ENCODE measurements at places on chromosomes 4 and X.

DNA sequence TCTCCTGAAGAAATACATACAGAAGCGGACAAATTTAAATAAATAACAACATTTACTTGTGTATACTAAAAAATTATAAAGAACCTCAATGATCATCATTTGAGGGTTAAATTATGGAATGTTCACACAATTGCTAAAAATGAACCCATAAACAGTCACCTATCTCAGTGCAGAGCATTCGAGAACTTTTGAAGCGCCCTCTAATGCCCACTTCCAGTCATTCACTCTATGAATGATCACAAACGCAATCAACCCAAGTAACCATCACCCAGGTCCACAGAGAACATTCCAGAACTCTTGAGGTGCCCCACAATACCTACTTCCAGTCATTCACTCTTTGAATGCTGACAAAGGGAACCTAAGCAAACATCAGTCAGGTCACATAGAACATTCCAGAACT is 103.5 kb upstream of the PLAC1 start:
- no peak for DNase-seq

- DNase-seq, result no peak
Observed at GRCh38 chr4:25743971-25744370, 88.3 kb downstream of the SLC34A2 start.

DNA sequence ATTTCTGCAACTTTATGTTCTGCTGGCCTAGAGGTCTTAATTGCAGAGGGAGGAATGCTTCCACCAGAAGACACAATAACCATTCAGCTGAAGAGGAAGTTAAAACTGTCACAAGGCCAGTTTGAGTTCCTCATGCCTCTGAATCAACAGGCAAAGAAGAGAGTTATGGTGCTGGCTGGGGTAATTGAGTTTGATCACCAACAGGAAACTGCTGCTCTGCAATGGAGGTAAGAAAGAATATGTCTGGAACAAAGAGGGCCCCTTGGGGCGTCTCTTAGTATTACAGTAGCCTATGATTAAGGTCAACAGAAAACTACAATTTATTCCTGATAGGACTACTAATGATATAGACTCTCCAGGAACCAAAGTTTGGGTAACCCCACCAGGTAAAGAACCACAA is 744.0 kb downstream of the FSTL5 start:
- no peak for DNase-seq

- DNase-seq, result no peak
Observed at GRCh38 chrX:16638533-16638932, 11.4 kb upstream of the S100G start.

- no peak for DNase-seq
Observed at GRCh38 chrX:74493806-74494205, 72.5 kb downstream of the SLC16A2 start.

GRCh38 chr4:139720806-139721205 is 55.2 kb downstream of the MGST2 start:
- DNase-seq, result no peak

- DNase-seq, result no peak
Observed at GRCh38 chrX:70386235-70386634, 36.9 kb upstream of the GDPD2 start.

DNA sequence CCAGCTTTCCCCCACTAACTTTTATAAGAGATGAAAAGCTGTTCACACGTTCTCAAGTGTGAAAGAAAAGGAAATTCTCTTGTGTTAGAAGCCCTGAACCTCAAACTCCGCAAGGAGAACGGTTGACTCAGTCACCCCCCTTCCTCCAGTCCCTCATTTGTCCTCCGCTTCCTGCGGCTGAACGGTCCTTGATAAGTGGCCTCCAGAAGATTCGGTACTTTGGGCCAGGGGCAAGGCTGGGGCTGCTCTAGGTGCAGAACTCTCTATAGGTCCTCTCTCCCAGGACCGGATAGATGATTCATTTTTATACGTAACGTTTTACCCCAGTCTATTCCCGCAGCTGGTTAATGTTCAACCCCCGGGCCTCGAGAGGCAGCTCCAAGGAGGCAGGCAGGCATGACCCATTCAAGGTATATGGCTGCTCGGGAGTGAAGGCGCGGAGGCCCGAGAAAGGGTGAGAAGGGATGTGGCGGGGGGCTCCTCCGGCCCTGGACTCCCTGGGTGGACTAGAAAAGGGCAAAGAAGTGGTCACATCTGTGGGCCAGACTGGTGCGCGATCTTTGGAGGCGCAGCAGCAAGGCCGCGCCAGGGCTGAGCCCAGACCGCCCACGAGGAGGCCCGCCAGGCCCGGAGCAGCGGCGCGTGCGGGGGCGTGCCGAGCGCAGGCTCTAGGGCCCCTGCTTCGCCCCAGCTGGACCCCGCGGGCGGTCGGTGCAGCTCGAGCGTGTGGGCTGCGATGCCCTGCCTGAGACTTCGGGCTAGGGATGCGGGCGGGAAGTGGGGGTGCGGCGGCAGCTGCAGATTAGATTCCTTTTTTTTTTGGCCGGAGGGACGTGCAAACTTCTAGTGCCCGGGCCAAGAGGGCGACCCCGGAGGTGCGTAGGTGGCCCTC is 11.7 kb downstream of the PITX2 start:
- no peak for DNase-seq

GRCh38 chr4:24144381-24144780 is 254.5 kb upstream of the PPARGC1A start:
- no peak for DNase-seq

GRCh38 chr4:94576210-94576609 is 124.5 kb downstream of the PDLIM5 start:
- no peak for DNase-seq

GRCh38 chr4:22471999-22472461 is 43.8 kb downstream of the ADGRA3 start:
- no peak for DNase-seq

- DNase-seq, result peak; percentile 95
Observed at GRCh38 chrX:107673933-107674479, 45.7 kb downstream of the PRPS1 start.

- no peak for DNase-seq
Observed at GRCh38 chr4:176788971-176789370, 3.8 kb downstream of the VEGFC start.

- no peak for DNase-seq
Observed at GRCh38 chr4:150237110-150237872, 159.0 kb downstream of the DCLK2 start.

DNA sequence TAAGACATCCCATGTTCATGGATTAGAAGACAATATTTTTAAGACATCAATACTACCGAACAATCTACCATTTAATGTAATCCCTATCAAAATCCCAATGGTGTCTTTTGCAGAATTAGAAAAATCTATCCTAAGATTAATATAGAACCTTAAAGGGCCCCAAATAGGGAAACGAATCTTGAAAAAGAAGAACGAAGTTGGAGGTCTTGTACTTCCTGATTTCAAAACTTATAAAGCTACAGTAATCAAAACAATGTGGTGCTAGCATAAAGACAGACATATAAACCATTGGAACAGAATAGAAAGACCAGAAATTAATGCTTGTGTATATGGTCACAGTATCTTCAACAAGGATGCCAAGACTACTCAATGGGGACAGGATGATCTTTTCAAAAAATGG is 42.0 kb downstream of the CENPE start:
- no peak for DNase-seq

GRCh38 chr4:100189820-100190642 is at the start of gene DDIT4L:
DDIT4L (minus strand) TSS chr4:100190468; CDS start chr4:100189983, 485 bp downstream.
- DNase-seq, result no peak

- no peak for DNase-seq
Observed at GRCh38 chrX:23465105-23465791, 130.6 kb downstream of the PTCHD1 start.

GRCh38 chr4:116639070-116639577 is 446.3 kb downstream of the TRAM1L1 start:
- DNase-seq, result no peak

DNA sequence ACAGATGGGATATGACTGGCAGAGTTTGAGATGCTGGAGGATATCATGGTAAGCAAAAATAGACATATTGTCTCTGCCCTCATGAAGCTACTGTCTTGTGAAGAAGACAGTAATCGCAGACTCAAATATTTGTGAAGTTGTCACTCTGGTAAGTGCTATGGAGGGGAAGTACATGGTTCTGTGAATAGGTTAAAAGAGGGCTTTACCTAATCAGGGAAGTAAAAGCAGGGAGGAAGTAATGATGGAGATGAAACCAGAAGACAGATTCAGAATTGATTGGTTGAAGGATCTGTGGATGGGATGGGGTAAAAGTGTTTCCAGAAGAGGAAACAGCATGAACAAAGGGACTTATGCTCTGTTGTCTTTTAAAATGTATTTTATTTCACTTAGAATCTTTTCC is 19.3 kb upstream of the MAGED1 start:
- DNase-seq, result no peak

DNA sequence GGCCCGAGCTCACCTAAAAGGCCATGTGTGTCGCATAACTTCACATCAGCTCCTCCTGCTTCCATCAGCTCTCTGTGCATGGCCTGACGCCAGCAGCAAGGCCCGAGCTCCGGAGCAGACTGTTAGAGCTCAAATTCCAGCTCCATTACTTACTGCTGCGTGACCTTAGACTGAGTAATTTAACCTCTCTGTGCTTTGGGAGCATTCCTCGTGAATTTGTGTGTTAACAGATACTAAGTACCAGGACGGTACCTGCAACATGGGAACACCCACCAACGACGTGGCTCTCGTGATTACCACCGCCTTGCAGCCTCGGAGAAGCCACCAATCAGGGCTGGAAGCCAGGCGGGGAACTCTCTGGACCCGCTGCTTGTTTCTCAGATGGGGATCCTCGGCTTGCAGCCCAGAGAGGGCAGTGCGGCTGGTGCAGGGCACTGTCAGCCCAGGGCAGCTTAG is 12.9 kb downstream of the LETM1 start:
- no peak for DNase-seq

DNA sequence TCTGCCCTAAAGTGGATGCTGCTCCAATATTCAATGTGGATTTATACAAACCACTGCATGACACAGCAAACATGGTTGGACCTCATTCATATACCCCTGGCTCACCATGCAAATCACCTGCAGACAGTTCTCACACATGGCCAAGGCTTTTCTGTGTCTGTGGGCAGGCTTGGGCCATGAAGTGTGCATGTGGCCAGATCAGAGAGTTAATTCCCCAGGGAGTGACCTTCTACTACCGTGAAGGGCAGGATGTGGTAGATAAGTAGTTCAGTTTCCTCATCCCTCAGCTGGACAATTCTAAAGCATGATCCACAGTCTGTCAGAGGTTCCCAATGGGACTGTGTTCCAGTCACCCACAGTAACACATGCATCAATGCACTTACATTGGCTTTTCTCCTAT is 24.6 kb upstream of the BCLAF3 start:
- no peak for DNase-seq

DNA sequence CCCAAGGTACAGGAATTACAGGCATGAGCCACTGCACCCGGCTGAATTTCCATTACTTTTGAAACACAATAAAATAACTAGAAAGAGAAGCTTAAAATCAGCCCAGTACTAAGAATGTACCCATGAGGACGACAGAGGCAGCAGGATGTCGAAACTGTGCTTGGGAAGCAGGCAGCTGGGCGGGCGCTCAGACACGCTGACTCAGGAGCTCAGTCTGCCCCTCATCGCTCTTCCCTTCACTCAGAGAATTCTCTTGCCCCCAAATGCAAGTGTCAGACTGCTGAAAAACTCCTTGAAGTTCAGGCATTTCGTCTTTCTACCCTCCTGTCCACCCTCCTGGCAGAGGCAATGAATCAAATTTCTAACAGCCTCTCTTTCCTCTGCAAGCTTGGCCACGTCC is 41.0 kb upstream of the CDKN2AIP start:
- DNase-seq, result no peak

GRCh38 chr4:83362492-83363329 is 28.1 kb upstream of the HPSE start:
- no peak for DNase-seq

GRCh38 chr4:63296773-63297172 is 1112.5 kb downstream of the TECRL start:
- no peak for DNase-seq

- no peak for DNase-seq
Observed at GRCh38 chr4:73533515-73534422, 52.2 kb downstream of the AFM start.
